ENCODE measurements at places on chromosomes 1 and 21. TPM values are rescaled to one million over a fixed set of nuclear protein-coding genes. Genes with fewer than 3 reads are reported as not detected.
A peak's percentile ranks its signal among the peaks of the same experiment; 100 is the strongest.

DNA sequence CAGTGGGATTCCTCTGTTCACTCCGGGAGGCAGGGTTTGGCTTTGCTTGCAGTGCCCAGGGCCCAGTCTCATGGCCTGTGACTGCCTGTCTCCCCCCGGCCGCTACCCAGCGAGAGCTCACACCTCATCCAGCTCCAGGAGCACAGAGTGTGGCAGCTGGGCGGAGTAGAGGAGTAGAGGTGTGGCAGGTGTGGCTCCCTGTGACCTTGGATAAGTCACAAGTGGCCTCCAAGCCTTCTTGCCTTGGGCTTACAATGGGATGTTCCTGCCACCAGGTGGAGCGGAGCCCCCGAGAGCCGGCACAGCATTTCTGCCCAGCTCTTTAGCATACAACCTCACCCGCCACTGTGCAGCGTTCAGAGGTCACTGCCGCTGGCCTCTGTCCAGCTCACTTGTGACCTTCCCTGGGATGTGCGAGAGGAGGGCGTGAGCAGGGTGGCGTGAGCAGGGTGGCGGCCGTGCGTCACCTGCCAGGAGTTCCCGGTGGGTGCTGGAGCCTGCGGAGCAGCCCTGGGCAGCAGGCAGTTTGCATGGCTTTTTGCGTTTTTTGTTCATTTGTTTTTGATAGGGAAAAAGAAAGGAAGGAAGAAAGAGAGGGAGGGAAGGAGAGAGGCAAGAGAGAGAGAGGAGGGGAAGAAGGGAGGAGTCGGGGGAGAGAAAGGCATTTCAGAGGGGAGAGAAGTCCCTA, 42.4 kb downstream of the CRYAA start:
- peak; percentile 32 for DNase-seq

GRCh38 chr1:187854457-187854856, 1025.7 kb downstream of the PLA2G4A start:
- DNase-seq: no peak

SERINC2 gene
- 16.6 TPM for polyA plus RNA-seq

FBXO2 gene
- 0.52 TPM for polyA plus RNA-seq

VAV3 gene
- polyA plus RNA-seq: 6.8 TPM

CYP2J2 gene
- polyA plus RNA-seq: 2.5 TPM

All from right lung (tissue), 10 donors.